Right hindlimb (tissue), 1 donor: ENCODE measurements at places on chromosomes 3 and 15.

DNA sequence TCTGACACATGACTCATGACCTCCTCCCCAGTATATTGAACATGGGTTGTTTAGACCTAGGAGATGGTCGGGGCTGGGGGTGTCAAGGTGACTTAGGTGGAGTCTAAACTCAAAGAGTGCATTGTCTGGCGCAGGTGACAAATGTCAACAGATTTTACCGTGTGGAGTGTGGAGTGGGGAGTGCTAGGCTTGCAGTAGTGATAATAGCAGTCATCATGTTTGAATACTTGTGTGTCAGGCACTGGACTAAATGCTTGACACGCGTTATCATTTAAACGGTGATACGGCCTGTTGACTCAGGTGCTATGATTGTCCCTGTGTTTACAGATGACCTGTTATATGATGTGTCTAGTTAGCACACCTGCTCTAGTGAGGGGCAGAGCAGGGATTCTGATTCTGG is 30.8 kb downstream of the MUC20 start:
- DNase-seq: peak; percentile 7

GRCh38 chr15:92848852-92849598 is 51.1 kb upstream of the CHD2 start:
- no peak for DNase-seq

DNA sequence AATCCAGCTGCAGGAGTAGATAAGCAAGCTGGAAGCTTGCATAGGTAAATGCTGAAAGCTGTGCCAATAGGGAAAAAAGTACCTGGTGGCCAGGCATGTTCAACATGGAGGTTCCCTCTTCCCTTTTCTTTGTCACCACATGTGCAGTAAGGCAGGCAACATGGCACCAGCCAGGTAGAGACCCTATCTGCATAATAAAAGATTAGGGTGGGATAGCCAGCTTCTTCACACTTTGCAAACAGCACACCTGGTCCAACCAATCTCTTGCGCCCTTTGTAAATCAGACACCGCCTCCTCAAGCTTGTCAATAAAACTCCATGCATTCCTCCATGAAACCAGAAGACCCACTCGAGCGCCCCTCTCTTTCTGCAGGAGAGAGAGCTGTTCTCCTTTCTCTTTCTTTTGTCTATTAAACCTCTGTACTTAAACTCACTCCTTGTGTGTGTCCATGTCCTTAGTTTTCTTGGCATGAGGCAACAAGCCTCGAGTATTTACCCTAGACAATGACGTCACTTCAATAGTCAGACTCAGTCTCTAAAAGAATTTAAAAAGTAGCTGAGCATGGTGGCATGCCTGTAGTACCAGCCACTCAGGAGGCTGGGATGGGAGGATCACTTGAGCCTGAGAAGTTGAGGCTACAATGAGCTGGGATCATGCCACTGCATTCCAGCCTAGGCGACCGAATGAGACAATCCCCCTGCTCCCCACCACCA is 256.3 kb downstream of the SCAPER start:
- DNase-seq: no peak

DNA sequence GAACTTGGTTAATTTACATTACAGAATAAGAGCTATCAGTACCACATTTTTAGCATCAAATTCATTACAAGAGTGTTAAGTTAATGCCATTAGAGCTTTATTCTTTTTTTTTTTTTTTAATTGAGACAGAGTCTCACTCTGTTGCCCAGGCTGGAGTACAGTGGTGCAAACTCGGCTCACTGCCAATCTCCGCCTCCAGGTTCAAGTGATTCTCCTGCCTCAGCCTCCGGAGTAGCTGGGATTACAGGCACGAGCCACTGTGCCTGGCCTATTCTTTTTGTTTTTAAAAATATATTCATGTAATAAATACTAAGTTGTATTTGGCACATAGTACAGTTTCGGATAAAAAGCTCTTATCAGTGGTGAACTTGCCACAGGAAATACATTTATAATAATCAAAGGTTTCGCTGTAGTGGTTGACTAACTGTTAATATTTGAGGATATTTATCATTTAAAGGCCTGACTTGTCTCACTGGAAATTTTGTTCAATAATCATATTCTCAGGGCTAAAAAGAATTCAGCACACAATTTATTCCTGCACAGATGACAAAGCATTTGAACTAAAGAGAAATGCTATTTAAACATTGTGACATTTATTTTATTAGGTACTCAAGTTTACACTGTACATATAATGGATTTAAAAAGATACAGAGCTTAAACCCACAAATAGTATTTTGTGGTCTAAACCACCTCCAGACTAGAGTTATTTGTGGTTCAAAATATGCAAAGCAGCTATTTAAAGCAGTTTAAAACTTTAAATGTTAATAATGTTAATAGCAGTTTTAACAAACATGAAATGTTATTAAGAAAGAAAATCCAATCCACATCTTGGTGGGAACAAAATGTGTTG is 6.1 kb upstream of the LEKR1 start:
- no peak for DNase-seq

- no peak for DNase-seq
Observed at GRCh38 chr3:121736112-121736511, 13.4 kb downstream of the GOLGB1 start.

- no peak for DNase-seq
Observed at GRCh38 chr15:63971427-63971805, 74.9 kb downstream of the DAPK2 start.

GRCh38 chr3:23775254-23775909 is 30.4 kb upstream of the UBE2E1 start:
- no peak for DNase-seq

DNA sequence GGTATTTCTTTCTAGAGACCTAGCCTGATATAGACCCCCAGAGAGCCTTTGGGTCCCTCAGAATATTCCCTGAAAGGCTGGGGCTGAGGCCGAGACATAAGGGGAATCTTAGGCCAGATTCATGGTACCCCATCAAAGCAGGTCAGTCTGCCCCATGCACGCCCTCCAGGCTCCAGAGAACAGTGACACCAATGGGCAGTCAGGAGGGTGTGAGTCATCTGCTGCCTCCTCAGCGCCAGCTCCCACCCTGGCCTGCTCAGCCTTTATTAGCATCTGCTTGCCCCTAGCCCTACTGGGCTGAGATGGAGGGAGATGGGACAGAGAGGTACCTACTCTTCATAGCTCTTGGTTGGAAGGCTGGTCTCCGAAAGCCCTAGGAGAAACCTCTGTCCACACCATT is 14.3 kb upstream of the CAMKV start:
- no peak for DNase-seq

DNA sequence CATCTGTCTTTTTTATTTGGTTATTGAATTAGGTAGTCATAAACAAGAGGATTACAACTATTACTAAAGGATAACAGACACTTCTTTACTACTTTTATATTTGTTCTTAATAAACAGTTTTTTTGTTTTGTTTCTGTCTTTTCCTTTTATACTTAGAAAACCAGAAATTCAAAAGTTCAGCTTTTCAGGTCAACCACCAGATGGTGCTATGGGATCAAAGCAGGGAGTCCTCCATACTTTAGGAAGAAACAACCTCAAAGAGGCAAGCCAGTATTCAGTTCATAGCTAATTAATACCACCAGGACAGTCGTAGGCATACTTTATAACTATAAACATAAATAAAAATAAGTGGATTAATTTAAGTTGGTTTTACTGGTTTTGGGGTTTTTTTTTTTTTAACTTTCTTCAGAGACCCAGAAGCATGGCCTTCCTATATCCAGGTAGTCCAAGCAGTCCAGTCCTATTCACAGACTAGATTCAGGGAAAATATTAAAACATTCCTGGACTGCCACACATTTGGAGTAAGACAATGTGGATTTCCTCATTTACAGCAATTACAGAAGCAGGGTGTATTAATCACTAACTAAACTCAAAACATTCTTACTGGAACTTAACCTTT is 16.0 kb upstream of the EID1 start:
- DNase-seq: peak; percentile 30

- DNase-seq: no peak
Observed at GRCh38 chr3:128168836-128169235, 15.6 kb downstream of the EEFSEC start.

DNA sequence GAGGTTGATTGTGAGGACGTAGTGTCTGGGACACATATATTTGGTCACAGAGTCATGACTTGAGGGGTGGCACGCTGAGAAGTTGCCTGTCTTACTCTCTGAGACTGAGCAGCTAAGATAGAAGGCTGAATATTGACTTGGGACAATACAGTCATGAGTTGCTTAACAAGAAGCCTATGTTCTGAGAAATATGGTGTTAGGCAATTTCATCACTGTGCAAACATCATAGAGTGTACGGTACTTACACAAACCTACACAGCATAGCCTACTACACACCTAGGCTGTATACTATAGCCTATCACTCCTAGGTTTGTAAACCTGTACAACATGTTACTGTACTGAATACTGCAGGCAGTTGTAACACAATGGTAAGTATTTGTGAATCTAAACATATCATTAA is 30.3 kb upstream of the SPESP1 start:
- DNase-seq: no peak

GRCh38 chr3:43584043-43584826 is 37.6 kb downstream of the ANO10 start:
- no peak for DNase-seq

DNA sequence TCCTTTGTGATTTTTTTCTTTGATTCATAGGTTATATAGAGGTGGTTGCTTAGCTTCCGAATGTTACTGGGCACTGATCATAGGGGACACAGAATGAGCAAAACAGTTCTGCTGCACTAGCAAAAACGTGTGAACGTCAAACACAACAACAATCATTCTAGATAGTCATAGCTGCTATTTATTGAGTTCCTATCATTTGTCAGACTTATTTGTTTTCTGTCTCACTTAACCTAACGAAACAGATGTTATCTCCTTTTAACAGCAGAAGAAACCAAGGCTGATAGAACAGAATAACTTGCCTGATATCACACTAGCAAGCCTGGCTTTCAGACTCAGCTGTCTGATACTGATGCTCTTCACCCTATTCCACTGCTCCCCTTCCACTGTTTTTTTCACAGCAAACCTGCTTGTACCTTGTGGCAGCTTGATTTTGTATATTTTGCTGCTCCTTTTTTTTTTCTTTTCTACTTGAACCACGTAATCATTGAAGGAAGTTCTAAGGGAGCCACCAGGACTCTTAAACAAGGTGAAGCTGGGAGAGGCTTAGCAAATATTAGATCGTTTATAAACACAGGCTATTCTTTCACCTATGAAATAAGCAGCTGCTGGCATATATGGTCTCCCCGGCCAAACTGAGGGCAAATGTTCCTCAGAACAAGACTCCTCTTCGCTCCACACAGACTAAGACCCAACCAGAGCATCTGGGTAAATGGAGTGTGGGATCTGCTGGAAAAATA is 78.8 kb downstream of the MCF2L2 start:
- no peak for DNase-seq

DNA sequence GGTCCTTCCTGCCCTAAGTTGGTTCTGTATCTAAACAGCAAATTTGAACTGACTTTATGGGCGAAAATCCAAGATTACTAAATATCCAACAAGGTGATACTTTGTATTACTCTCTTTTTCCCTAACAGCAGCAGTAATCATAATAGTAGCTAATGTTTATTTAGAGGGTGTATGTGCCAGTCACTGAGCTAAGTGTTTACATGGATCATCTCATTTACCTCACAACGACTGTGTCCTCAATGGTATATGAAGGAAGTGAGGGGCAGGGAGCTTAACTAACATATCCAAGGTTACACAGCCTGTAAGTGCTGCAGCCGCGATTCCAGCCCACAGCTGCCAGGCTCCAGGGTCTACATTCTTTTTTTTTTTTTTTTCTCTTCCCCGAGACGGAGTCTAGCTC is 10.3 kb upstream of the LRRC34 start:
- DNase-seq: no peak
